Caudate nucleus (tissue), 63 donors: ENCODE measurements at places on chromosomes 3 and 15.

DNA sequence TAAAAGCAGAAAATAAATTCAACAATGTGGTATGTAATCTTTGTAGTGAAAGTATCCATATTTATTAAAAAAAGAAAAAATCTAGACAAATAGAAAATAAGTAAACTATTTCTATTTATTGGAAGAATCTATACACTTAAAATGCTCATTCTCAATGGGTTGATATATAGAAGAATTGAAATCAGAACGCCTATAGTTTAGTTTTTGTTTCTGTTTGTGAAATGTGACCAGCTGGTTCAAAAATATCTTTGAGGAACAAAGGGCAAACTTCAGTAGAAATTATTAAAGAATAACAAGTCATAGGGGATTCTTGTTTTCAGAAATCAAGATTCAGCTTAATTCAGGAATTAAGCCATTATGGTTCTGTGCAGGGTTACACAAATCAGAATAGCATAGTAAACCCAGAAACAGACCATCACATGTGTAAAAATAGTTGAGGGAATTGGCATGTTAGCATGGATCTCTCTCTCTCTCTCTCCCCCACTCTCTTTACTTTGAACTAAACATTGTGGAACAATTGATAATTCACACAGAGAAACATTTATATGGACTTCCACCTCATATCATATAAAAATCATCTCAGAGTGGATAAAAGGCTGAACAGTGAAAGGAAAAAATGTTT is 134.0 kb downstream of the CHL1 start:
- no peak for DNase-seq

- DNase-seq, result no peak
Observed at GRCh38 chr3:100213891-100214573, 46.8 kb upstream of the TBC1D23 start.

DNA sequence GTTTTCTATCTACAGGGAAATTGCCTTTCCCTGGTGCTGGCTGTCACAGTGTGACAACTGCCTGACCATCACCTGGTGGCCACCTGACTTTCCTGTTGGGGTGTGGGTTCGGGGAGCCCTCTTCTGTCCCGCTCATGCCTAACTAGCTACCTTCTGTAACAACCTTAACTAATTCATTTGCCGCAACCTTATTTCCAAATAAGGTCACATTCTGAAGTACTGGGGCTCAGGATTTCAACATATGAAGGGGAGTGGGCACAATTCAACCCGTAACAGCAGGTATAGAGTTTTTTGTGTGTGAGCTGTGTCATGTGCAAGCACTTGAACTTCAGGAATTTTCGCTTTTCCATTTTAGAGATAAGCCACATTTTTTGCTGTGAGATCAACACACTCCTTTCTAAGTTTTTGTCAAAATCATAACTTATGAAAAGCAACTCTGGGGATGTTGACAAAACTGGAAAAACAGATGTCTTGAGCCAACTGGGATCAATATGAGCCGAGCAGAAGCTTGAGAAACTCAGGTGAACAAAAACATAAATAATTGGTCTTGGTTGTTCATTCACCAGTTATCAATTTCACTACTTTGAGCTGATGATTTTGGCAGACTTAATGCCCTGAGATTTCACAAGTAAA is 242.0 kb upstream of the RGMA start:
- DNase-seq, result no peak

GRCh38 chr3:13702286-13702685 is 153.4 kb downstream of the FBLN2 start:
- DNase-seq, result no peak

GRCh38 chr15:85785887-85786780 is 8.6 kb downstream of the KLHL25 start:
- DNase-seq, result no peak

DNA sequence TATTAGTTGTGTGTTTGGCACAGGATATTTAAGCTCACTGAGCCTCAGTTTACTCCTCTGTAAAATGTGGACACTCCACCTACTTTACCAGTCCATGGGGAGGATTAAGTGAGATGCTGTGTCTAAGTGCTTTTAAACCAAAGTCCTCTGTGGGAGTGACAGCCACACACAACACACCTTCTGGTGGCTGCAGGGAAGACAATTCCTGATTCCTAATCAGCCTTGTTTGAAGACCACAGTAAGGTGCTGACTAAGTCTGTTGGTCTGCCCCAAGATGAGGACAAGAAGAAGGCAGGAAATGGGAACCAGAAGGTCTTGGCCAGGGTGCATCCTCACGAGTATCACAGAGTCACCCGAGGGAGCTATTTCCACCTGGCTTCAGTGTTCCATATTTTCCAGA is 52.3 kb downstream of the EPHB1 start:
- no peak for DNase-seq
